ENCODE measurements at places on chromosomes 2 and 18.

- DNase-seq = peak; percentile 41
These were observed 117.7 kb downstream of the B3GNT2 start for GRCh38 chr2:62313449-62314227.

DNA sequence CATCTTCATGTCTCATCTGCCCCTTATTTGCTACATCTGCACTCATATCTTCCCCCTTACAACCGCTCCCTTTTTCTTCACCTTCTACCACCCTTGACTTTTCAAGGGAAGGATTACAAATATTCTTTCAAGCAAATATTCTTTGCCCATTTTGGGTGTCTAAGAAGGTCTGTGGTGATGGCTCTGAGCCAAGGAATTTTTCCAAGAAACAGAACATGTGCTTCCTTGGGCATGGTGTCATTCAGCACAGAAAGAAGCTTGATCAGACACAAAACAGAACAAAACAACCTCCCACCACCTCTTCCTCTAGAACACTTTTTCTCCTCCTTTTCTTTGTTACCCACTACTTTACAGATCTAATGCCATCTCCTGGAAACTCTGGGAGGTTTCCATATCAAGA is 313.7 kb downstream of the SATB2 start:
- no peak for DNase-seq

- DNase-seq = no peak
These were observed 61.5 kb downstream of the ADNP2 start for GRCh38 chr18:80170395-80171053.

DNA sequence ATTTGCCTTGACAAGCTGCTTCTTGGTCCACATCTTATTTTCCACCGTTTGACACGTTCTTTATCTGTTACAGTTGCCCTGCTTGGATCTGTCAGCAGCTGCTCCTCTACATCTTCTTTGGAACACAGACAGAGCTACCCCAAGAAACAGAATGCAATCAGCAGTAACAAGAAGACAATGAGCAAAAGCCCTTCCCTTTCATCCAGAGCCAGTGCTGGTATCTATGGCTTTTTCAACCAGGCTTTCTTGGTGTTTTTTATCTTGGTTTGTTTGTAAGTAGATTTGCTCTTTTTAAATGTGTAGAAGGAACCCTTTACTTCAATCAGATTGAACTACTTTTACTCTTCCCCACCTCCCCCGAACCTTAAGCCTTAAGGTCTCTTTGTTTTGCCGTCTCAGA is 41.9 kb downstream of the CLIP4 start:
- DNase-seq = no peak

GRCh38 chr2:128092656-128093055 is 1.7 kb downstream of the UGGT1 start:
- DNase-seq = no peak

- no peak for DNase-seq
These were observed 32.6 kb upstream of the RAPH1 start for GRCh38 chr2:203567691-203568090.

DNA sequence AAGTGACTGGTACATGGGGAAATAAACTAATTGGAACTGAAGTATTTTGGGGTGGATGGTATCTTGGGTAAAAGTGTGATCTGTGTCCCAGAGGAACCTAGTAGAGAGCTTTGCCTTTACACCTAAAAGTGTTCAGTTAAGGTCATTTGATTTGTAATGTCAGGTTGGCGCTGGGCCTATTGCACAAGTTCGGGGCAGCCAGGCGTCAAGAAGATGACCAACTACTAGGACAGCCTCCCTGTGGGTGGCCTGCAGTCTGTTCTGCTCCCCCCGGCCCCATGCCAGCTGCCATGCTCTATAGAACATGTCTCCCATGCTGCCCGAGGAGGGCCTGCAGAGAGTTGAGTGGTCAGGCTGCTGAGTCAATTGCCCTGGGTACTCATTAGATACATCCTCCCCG is 10.1 kb downstream of the RRM2 start:
- DNase-seq = no peak

GRCh38 chr2:36530983-36531354 is 67.0 kb downstream of the FEZ2 start:
- no peak for DNase-seq

DNA sequence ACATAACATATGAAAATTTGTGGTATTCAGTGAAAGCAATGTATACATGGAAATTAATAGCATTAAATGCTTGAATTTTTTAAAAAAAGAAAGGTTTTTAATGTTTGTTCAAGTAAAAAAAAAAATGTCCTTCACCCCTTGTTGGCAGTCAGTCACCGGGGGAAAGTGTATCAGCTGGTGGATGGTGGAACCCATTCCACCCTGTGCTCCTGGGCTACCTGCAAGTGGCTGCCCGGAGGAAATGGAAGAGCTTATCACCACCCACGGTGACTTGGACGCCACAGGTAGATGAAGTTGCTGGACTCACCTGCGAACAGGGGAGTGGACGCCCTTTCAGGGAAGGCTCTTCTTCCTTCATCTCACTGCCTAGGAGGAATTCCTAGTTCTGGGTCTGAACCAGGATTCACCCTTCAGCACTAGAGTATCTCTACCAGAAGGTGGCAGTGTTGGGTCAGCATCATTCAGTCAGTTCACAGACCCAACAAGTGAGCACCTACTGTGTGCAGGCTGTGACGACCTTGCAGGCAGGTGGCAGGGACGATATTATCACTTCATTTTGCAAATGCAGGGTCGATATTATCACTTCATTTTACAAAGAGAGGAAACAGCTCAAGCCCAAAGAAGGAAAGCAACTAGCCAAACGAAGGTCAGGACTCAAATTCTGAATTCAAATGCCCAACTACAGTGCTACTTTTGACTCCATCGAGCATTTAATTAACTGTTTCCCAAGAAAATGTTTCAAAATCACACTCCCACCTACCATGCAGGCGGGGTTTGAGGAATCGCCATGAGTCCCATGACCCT is 35.8 kb downstream of the CIB4 start:
- DNase-seq = no peak

- DNase-seq = no peak
These were observed 264.1 kb downstream of the RPIA start for GRCh38 chr2:88955607-88956006.

GRCh38 chr2:99698896-99699295 is 209.1 kb upstream of the REV1 start:
- DNase-seq = no peak

GRCh38 chr2:12151716-12152115 is 405.3 kb downstream of the LPIN1 start:
- DNase-seq = no peak

- DNase-seq = no peak
These were observed 701.9 kb upstream of the RAB6C start for GRCh38 chr2:129277585-129277981.

GRCh38 chr18:8049147-8049546 is 482.0 kb downstream of the PTPRM start:
- DNase-seq = no peak

DNA sequence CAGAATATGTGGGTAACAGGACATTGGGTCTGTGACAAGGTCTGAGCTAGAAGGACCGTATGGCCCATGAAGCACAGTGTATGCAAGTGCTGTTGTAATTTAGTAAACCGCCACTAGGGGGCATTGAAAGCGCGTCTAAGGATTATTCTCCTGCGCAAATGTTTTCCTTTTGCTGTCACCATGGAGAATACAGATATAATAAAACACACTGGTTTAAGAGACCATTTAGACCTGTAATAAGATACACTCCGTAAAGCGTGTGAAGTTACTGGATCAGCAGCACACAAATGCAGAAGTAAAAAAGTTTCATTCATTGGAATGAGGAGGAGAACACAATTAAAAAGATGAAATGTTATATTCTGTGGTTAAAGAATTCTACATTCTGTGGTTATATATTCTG is 272.4 kb downstream of the AGAP1 start:
- DNase-seq = peak; percentile 7

DNA sequence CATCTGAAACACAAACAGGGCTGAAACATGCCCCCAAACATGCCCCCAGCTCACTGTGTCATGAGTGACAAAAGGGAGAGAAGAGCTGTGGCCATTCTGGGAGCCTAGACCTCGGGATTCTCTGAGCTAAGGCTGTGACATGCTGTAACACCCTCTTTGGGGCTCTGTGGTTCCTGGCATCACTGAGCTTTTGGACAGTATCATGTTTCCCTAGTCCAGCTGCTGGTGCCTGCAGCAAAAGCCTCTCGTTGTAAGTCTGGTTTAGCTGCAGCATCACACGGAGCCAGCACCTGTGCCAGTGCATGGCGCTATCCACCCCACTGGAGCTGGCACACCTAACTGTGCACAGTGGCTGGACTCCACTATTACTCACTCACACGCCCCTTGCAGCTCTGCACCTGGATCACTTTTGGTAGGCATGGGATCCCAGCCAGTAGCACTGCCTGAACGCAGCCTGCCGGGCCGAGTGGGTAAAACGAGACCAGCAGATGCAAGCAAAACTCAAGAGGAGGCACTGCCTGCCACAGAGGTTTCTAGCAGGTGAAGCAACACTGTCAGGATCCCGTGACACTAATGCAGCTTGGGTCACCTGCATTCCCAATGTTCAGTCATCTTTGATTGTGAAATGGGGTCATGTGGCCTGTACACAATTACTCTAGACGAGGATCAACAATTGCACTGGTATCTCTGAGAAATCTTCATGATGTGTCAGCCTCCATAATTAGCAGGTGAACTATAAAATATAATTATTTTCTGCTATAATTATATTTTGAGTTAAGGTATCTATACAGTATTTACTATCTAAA is 547.2 kb downstream of the ZNF804A start:
- DNase-seq = no peak

- no peak for DNase-seq
These were observed 188.9 kb downstream of the LTBP1 start for GRCh38 chr2:33135645-33136044.

- DNase-seq = no peak
These were observed 360.2 kb downstream of the FSIP2 start for GRCh38 chr2:186098821-186099220.

GRCh38 chr2:170813611-170814532 is 2.8 kb upstream of the GAD1 start:
- no peak for DNase-seq

DNA sequence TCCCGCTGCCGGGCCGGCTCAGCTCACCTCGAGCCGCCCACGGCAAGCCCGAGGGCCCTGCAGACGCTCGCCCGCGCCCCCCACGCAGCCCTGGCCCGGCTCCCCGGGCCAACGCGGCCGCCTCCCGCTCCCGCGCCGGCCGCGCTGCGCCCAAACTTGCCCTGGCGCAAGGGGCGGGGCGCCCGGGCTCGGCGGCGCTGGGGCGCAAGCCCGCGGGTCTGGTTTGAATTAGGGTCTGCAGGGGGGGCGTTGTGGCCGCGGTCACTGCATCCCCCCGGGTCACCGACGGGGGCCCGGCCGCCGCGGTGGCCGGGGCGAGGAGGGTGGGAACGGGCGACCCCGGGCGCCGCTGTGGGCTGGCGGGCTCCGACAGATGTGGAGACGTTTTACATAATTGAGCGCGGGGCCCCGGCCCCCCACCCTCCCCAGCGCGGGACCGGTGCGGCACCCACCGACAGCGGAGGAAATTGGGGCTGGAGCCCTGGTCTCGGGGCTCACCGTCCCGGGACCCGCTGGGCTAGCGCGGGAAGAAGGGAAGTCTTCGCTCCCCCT is 690 bp downstream of the SDC1 start:
- DNase-seq = no peak

GRCh38 chr2:235025800-235026536 is 74.2 kb downstream of the SH3BP4 start:
- DNase-seq = no peak

DNA sequence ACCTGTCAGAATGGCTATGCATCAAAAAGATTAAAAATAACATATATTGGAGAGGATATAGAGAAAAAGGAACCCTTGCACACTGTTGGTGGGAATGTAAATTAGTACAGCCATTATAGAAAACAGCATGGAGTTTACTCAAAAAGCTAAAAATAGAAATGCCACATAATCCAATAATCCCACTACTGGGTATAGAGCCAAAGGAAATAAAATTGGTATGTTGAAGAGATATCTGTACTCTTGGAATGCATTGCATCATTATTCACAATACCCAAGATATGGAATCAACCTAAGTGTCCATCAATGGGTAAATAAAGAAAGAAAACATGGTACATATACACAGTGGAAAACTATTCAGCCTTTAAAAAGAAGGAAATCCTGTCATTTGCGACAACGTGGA is 77.2 kb downstream of the C1D start:
- no peak for DNase-seq
